Suppressor macrophage treated with lipopolysaccharide for 4 hours (primary cell): ENCODE measurements at places on chromosomes 16 and 17.
A peak's percentile ranks its signal among the peaks of the same experiment; 100 is the strongest.

- DNase-seq: no peak
Measured at GRCh38 chr17:75899353-75899752, 2.6 kb upstream of the TRIM65 start.

DNA sequence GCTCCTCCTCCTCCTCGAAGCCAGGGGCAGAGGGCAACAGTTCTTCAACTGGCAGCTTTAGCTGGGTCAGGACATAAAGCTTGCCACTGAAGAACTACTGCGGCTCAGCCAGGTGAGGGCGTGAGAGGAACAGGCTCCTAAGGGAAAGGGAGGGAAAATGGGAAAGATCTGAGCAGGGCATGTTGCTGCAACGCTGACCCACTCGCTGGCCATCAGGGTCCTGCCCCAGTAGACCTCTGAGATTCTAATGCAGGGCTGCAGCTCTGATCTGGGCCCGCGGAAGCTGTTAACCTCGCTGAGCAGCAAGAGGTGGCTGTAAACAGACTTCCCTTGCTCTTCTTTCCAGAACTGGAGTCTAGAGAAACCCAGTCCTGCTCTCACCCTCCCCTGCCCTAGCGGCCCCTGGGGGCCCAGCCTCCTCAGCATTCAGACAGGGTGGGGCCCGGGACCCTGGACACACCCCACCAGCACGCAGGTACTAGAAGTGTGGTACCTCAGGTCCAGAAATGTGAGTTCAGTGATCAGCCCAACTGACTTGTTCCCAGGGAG lies 3.8 kb upstream of the TLCD2 start:
- no peak for DNase-seq

DNA sequence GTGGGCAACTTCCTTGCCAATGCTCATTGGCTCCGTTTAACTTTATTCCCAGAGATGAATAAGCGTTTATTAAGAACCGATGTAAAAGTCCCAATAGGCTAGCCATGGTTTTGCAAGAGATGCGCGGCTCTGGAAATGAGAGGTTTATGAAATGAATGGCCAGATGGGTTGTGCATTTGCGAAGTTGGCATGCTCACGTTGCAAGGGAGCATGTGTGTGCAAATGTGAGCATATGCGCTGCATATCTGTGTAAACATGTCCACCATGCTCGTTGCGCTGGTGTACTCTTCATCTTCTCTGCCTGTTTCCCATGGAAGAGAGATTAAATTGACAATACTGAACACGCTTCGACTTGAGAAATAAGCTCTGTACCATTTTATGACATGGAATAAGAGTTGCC lies 848.6 kb upstream of the RBFOX1 start:
- no peak for DNase-seq

GRCh38 chr17:40097931-40098845 lies 2.2 kb downstream of the NR1D1 start:
- peak; percentile 43 for DNase-seq

DNA sequence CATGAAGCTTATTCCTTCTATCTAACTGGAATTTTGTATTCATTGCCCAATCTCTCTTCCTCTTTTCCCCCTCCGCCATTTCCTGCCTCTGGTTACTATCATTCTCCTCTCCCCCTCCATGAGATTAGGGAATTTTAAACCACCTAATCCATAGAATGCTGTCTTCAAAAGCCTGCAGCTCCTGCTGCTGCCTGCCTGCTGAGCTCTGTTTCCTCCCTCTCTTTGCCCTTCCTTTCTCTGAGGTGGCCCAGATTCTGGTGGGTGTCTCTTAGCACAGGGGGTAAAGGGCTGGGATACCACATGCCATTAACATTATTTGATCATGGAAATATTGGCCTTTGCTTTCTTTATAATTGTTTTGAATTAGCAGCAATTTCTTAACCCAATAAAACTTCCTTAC lies 241.6 kb downstream of the CNTNAP4 start:
- no peak for DNase-seq

GRCh38 chr16:89491238-89491869 lies 993 bp upstream of the ANKRD11 start:
- peak; percentile 65 for DNase-seq

GRCh38 chr17:21817791-21818364 lies 125.6 kb downstream of the KCNJ18 start:
- DNase-seq: no peak

DNA sequence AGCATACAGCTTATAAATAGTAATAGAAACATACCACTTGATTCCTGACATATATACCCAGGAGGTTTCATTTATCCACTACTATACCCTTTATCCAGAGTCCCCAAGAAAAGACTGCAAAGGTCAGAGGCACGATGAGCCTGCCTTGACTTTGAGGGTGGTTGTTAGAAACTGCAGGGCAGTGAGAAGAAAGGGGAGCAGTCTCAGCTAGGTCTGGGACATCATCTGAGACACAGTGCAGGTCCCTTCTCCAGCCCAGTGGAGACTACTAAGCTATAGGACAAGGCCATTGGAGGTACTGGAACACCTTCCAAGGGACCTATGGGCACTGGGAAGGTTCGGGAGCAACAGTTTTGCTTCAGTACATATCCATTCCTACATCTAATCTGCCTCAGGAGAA lies 20.2 kb upstream of the TEKT3 start:
- DNase-seq: no peak

- DNase-seq: no peak
Measured at GRCh38 chr16:85796152-85796551, 3.2 kb downstream of the EMC8 start.

- peak; percentile 90 for DNase-seq
Measured at GRCh38 chr17:41496803-41497484, 7.2 kb upstream of the KRT36 start.

DNA sequence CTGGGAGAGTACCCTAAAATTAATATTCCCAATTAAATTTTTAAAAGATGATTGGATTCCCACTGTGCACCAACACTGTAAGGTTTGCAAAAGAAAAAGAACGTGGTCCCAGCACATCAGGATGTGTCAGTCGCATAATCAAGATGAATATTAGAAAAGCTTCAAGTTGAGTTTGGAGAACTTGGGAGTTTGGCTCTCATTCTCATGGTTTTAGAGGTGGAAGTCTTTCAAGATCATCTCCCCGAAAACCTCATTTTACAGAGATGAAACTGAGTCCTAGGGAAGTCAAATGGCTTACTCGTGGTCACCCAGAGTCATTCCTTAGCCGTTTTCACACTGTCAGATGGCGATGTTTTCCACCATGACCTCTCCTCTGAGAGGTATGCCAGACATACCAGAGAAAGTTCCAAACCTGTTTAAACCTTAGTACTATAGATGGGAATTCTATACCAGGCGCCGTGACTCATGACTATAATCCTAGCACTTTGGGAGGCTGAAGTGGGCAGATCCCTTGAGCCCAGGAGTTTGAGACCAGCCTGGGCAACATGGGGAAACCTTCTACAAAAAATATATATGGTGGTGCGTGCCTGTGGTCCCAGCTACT lies 1.2 kb downstream of the SEC14L1 start:
- peak; percentile 42 for DNase-seq

- DNase-seq: no peak
Measured at GRCh38 chr17:18017958-18018357, 21.0 kb downstream of the ATPAF2 start.

- no peak for DNase-seq
Measured at GRCh38 chr17:44928136-44928535, 12.8 kb upstream of the GFAP start.

DNA sequence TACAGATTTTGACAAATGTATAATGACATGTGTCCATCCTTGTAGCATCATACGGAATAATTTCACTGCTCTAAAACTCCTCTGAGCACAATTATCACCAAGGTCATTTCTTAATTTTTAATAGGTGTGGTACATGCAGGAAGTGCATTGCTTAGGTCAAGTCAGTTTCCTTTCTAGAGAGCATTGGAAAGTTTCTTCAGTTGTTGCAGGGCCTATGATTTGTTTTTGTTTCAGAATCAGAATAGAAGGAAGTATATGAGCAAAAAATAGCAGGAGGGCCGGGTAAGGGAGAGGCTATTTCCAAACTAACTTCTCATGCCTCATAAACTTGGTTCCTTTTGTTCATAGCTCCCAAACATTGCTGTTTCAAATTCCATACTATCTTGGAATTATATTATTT lies 24.0 kb upstream of the SLFN5 start:
- peak; percentile 68 for DNase-seq

- DNase-seq: peak; percentile 64
Measured at GRCh38 chr16:67413978-67414911, 2.0 kb downstream of the ZDHHC1 start.

GRCh38 chr16:88923450-88923849 lies 53.6 kb downstream of the CBFA2T3 start:
- DNase-seq: no peak

DNA sequence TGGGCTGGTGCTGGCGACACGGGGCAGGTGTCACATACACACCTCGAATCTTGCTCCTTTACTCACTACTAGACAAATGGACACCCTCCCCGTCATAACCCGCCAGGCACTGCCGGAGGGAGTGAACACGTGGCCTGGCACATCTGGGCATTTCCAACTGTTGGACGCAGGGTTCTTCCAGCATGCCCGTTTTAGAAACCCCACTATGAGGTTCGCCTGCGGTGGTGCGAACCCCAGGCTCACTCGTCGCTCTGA lies 6.8 kb upstream of the CEP131 start:
- no peak for DNase-seq

GRCh38 chr17:77579682-77580081 lies 378.8 kb upstream of the TNRC6C start:
- DNase-seq: peak; percentile 96

GRCh38 chr17:17533901-17534441 lies 37.8 kb upstream of the RASD1 start:
- DNase-seq: no peak

GRCh38 chr17:40936437-40936971 lies 942 bp downstream of the KRT23 start:
- DNase-seq: peak; percentile 25

DNA sequence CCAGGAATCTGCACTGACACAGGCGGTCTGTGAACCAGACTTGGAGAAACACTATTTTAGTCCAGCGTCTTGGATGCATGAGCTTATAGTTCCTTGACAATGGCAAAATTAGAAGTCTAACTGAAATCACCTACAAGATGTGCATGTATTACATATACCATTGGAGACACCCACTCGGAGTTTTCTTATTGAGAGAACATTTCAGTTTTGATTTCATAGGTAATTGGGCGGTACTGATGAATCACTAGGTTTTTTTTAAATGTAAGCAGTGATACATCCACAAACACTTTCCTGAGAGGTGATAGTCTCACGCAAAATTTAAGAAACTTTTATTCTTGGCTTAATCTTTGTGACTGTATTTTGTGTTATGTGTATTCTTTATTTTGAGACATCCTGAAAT lies 69.8 kb downstream of the PRKCA start:
- no peak for DNase-seq

DNA sequence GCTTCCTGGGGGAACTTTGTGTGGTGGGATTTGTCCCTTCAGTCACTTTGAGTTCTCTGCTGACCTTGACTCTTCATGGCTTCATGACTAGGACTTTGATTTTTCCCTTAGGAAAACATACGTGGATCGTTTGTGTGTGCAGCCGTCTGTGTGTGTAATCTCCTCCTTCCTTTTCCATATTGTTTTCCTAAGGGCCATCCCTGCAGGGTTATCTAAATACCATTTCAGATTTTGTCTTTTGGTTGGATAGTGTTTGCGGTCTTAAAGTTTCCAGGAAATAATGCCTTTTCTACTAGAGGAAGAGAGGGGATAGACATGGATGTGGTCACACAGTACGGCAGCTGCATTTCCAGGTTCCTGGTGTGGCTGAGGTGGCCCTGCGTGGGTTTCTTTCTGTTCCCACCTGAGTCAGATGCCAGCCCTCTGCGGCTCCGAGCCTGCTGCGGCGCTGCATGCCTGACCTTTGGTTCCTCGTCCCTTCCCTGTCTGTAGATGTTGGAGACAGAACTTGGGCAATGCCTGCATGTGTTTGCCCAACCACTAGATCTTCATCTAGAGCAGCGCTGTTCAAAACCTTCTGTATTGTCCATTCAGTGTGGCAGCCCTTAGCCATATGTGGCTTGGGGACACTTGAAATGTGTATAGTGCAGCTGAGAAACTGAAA lies 72.0 kb upstream of the LGALS9 start:
- no peak for DNase-seq

DNA sequence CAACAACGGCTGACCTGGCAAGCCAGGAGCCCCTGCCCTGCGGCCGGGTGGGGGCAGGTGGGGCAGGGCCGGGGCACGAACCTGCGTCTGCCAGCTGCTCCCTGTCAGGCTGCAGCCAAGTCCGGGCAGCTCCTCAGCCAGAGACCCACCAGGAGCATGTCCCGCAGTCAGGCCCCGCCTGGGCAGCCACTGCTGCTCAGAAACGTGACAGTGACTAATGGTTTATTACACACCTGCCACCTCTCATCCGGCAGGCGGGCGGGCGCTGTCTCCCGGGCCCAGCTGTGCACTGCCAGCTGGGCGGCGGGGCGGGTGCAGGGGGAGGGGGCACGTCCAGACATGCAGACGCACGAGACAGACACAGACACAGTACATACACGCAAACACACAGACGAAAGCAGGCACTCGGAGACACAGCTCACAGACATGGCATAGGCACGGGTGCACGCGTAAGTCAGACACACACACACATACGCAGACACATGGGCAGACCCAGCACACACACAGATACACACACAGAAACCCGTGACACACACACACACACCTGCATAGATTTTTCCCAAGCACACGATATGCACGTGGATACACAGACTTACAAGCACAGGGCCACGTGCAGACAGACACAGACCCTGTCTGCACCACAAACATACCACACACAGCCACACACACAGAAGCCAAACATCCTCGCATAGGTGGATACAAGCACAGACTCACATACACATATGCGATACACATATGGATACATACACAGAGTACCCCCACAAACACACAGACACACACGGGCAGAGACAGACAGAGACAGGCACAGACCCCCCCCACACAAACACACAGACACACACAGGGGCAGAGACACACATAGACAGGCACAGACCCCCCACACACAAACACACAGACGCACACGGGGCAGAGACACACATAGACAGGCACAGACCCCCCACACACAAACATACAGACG lies 248.3 kb upstream of the CIBAR2 start:
- no peak for DNase-seq

- DNase-seq: no peak
Measured at GRCh38 chr16:90016339-90016950, 2.8 kb downstream of the DBNDD1 start.

DNA sequence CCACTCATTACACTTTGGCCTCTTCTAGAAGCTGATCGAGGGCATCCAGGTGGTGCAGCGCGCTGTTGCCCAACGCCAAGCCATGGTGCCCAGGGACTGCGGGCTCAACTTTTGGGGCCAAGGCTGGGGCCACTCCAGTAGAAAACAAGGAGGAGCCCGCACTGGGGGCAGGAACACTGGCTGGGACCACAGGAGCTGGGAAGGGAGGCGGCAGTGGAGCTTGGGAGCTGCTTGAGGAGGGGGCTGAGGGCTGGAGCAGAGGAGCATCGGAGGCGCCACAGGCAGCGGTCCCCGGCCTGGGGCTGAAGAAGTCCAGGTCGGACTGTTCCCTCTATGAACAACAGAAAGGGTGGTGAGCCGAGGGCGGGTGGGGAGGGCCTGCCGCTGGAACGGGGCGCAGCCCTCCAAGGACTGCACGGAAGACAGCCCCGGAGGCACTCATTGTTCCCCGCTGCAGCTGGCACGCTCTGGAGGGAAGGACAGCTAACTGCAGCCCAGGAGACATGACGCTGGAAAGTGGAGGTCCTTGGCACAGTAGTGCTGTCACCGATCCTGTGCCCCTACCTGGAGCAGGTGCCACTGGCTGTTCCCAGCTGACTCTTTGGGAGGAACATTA lies 21.5 kb downstream of the GGA3 start:
- no peak for DNase-seq

GRCh38 chr17:62681061-62681938 lies 53.8 kb downstream of the MRC2 start:
- no peak for DNase-seq
